Activated B cell treated with CpG ODN at 0.5 μM for 24 hours (primary cell): ENCODE measurements at places on chromosomes 3 and 15. TPM values are rescaled to one million over a fixed set of nuclear protein-coding genes. Genes with fewer than 3 reads are reported as not detected.

ADAMTS9 gene
- not detected in 2 replicates for total RNA-seq

FOXB1 gene
- total RNA-seq, result not detected in 2 replicates

DAPK2 gene
- 4.2 and 4.3 TPM in 2 replicates for total RNA-seq

TM6SF1 gene
- total RNA-seq, result 3.9 and 4.1 TPM in 2 replicates

GPR176 gene
- total RNA-seq, result 0.12 TPM in 1 of 2 replicates, not detected in the other

STAB1 gene
- 0.64 and 0.71 TPM in 2 replicates for total RNA-seq

GOLGA6L7 gene
- not detected in 2 replicates for total RNA-seq

CCRL2 gene
- 1.9 TPM in 2 replicates for total RNA-seq

TNNC1 gene
- total RNA-seq, result 0.32 TPM in 1 of 2 replicates, not detected in the other

ABHD10 gene
- total RNA-seq, result 25.2 and 28.4 TPM in 2 replicates

WDR93 gene
- total RNA-seq, result 0.10 and 0.16 TPM in 2 replicates

POLQ gene
- total RNA-seq, result 1.4 and 2.7 TPM in 2 replicates

UBE3A gene
- 106 and 122 TPM in 2 replicates for total RNA-seq

CNTN4 gene
- total RNA-seq, result 0.05 TPM in 1 of 2 replicates, not detected in the other

SYNM gene
- total RNA-seq, result 0.02 and 0.05 TPM in 2 replicates

FBXL22 gene
- 0.64 and 1.2 TPM in 2 replicates for total RNA-seq

ANKRD34C gene
- total RNA-seq, result not detected in 2 replicates

DAZL gene
- total RNA-seq, result not detected in 2 replicates

PDE8A gene
- 25.1 and 32.3 TPM in 2 replicates for total RNA-seq

ITPKA gene
- total RNA-seq, result 0.18 TPM in 1 of 2 replicates, not detected in the other

SNAP23 gene
- 111 and 123 TPM in 2 replicates for total RNA-seq

POC1A gene
- total RNA-seq, result 2.3 and 2.4 TPM in 2 replicates

SYNPR gene
- total RNA-seq, result not detected in 2 replicates

ATP10A gene
- not detected in 2 replicates for total RNA-seq

QARS1 gene
- 321 and 342 TPM in 2 replicates for total RNA-seq

ACKR4 gene
- 0.11 and 0.15 TPM in 2 replicates for total RNA-seq

CLDN18 gene
- total RNA-seq, result not detected in 2 replicates

ZIC1 gene
- not detected in 2 replicates for total RNA-seq

UROC1 gene
- total RNA-seq, result not detected in 2 replicates

SLC38A3 gene
- not detected in 2 replicates for total RNA-seq

EFCC1 gene
- not detected in 2 replicates for total RNA-seq

GOLGA8T gene
- not detected in 2 replicates for total RNA-seq

SLC22A13 gene
- 0.20 and 0.51 TPM in 2 replicates for total RNA-seq

HHATL gene
- not detected in 2 replicates for total RNA-seq

PML gene
- 58.1 and 62.4 TPM in 2 replicates for total RNA-seq

PLSCR5 gene
- not detected in 2 replicates for total RNA-seq

PLD1 gene
- not detected in 2 replicates for total RNA-seq

MAGEL2 gene
- total RNA-seq, result not detected in 2 replicates

ANKRD63 gene
- 0.32 TPM in 1 of 2 replicates, not detected in the other for total RNA-seq

FBXO40 gene
- not detected in 2 replicates for total RNA-seq

GATA2 gene
- not detected in 2 replicates for total RNA-seq

STX19 gene
- total RNA-seq, result not detected in 2 replicates

DUOX2 gene
- not detected in 2 replicates for total RNA-seq

NMNAT3 gene
- 1.1 TPM in 2 replicates for total RNA-seq

MYZAP gene
- 0.88 and 1.00 TPM in 2 replicates for total RNA-seq

IMPG2 gene
- 0.20 and 0.29 TPM in 2 replicates for total RNA-seq

TRH gene
- not detected in 2 replicates for total RNA-seq

STXBP5L gene
- not detected in 2 replicates for total RNA-seq

TMIE gene
- 0.39 and 0.44 TPM in 2 replicates for total RNA-seq

MKRN2 gene
- 22.2 and 22.3 TPM in 2 replicates for total RNA-seq

LRRN1 gene
- total RNA-seq, result 0.81 and 1.00 TPM in 2 replicates

SMCO1 gene
- not detected in 2 replicates for total RNA-seq

FHIT gene
- total RNA-seq, result 3.8 and 5.5 TPM in 2 replicates

ITGB5 gene
- not detected in 2 replicates for total RNA-seq

ZNF860 gene
- 16.6 and 19.1 TPM in 2 replicates for total RNA-seq

TMOD2 gene
- 11.3 and 14.6 TPM in 2 replicates for total RNA-seq

THAP10 gene
- 0.27 and 0.34 TPM in 2 replicates for total RNA-seq
